ENCODE measurements at places on chromosomes 12 and 14.

DNA sequence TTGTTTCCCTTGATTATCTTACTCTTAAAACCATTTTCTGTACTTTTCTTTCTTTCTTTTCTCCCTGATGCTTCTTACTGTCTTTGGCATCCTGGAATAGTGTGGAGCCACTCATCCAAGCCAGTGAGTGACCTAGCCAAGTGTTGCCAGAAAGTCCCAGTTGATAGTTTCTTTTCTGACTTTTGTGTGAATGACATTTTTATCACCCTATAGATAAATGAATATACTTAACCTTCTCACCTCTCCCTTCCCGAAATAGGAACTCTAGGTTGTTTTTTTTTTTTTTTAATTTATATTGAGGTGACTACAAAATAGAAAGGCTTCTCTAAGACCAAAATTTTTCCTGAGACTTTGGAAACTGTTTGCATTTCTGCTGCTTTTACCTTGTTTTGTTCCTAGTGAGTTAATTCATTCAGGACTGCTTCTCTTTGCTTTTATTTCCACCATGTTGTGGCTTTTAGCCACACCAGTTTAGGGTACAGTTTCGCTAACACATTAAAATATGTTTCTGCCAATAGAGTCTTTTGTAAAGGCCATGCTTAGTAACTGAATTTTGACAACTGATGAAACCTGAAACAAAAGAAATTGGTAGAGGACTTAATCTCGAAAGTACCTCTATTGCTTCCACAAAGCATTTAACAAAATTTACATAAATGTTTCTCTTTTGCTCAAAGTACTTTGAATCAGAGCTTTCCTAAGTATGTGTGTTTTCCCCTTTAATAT is 194.6 kb downstream of the ERC1 start:
- no peak for DNase-seq

DNA sequence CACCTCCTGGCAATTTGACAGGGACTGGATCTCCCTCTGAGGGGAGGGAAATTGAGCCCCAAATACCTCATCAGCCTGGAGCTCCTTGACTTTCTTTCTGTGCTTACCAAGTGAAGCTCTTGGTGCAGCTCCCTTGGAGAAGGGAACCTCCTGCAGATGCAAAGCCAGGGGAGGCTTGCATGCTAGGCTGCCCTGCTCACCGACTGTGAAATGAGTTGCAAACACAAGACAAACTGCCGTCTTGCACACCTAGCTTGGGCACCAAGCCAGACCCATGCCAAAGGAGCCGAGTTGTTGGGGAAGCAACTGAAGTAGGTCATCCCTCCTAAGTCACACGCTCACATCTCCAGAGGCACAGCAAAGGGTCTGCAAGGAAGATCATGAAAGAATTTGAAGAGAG is 95.2 kb downstream of the GTF2A1 start:
- DNase-seq: no peak

DNA sequence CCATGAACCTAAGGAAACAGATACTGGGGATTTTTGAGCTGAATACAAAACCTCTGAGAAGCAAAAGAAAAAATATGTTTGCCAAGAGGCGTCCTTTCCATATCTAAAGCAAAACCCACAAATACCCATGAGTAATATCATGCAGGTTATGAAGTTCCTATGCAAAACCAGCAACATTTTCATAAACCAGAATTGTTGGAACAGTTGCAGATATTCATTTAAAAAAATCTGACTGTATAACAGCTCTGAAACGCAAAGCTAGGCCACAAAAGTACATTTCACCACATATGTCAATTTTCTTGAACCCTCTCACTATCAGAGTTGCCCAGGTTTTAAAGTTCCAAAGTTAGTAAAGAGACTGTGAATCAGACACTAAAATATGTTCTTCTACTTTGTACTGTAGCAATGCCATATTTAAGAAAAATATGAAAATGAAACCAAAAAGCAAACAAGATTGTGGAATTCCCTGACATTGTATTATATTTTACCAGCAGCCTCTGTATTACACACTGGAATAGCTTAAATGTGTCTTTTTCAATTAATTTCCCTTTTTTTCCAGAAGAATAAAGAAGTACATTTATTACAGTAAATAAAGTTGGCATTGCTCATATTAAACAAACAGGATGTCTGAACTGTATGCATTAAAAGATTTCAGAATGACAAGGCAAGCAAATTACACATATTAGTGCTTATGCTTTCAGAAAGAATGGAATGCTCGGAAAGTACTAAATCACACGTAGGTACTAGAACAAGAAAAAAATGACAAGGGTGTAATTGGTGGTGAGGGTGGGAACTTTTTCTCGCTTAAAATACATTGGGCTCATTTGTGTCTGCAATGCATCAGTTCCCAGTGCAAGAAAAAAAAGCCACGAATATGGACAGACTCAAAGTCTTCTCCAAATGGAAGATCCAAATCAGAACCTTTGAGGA is 33.6 kb upstream of the HIF1A start:
- no peak for DNase-seq

GRCh38 chr12:4643747-4644146 is 5.1 kb downstream of the AKAP3 start:
- no peak for DNase-seq

DNA sequence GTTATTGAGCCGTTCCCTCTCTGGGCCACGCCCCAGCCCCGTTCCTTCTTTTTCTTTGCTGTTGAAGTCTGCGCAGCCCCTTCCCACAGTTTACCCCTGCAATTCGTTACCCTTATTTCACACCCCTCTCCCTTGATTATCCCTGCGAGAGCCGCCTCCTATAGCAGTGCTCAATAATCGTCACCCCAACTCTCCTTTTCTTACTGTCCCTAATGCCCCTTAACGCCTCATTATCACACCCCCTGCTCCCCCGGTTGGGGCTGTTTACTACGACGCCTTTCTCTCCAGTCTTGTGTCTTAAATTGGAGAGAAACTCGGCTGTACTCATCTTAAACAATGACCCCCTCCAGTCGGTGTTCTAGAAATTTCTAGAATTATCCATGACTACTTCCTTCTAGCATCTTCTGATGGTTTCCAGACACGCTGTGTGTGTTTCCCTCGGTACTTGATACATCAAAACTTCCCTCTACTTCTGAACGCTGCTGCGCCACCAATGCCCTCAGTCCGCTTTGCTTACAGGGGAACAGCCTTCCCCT is 713 bp upstream of the FBXL14 start:
- no peak for DNase-seq

- no peak for DNase-seq
These were observed 23.6 kb upstream of the FAM181A start for GRCh38 chr14:93903342-93904184.

GRCh38 chr12:77965790-77966189 is 135.1 kb downstream of the NAV3 start:
- no peak for DNase-seq

GRCh38 chr14:40074169-40074568 is 641.9 kb upstream of the FBXO33 start:
- DNase-seq: no peak

- no peak for DNase-seq
These were observed 4.4 kb downstream of the ITGA7 start for GRCh38 chr12:55703288-55703687.

- DNase-seq: no peak
These were observed 19.9 kb downstream of the ETV6 start for GRCh38 chr12:11669348-11669747.

DNA sequence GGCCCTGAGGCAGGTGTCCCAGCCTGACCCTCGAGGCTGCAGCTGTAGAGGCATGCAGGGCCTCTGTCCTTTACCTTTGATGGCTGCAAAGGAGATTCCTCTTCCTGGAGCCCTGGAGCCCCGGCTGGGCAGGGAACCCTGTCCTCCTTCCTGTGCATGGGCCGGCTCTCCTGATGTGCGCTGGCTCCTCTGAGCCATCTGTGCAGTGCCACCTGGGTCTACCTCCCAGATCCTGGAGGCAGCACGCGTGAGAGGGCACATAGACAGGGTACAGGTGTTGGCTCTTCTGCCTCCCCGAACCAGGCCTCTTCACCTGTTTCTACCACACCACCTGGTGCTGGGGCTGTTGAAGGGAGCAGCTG is 115.1 kb downstream of the BEGAIN start:
- no peak for DNase-seq

DNA sequence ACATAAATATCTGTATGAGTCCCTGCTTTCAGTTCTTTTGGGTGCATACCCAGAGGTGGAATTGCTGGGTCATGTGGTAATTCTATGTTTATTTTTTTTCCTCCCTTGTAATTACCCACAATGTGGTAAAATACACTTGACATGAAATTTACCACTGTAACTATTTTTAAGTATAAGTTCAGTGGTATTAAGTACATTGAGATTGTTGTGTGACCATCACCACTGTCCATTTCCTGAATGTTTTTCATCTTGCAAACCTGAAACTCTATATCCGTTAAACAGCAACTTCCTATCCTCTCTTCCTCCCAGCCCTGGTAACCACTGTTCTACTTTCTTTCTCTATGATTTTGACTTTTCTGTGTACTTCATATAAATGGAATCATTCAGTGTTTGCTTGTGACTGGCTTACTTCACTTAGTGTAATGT is 51.4 kb downstream of the BORCS5 start:
- no peak for DNase-seq

GRCh38 chr12:102302553-102302952 is 104.9 kb upstream of the PMCH start:
- no peak for DNase-seq

GRCh38 chr12:74424778-74425177 is 112.9 kb upstream of the ATXN7L3B start:
- no peak for DNase-seq

GRCh38 chr12:92065018-92065499 is 80.6 kb downstream of the BTG1 start:
- no peak for DNase-seq

DNA sequence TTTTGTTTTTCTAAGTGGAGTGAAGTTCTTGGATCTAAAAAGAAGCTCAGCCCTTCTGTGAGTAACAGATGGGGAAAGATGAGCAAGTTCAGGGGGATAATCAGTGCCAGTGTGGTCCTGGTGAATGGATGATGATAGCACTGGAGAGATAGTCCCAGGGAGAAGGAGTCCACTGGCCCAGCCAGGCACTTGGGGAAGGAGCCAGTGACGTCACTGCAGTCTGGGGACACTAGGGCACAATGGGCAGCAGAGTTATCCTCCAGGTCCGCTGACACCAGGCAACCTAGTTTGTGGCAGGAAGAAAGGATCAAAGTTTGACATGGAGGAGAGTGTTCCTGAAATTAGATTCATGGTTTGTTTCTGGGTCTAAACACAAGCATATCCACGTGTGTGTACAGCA is 101.5 kb downstream of the NTF3 start:
- no peak for DNase-seq

DNA sequence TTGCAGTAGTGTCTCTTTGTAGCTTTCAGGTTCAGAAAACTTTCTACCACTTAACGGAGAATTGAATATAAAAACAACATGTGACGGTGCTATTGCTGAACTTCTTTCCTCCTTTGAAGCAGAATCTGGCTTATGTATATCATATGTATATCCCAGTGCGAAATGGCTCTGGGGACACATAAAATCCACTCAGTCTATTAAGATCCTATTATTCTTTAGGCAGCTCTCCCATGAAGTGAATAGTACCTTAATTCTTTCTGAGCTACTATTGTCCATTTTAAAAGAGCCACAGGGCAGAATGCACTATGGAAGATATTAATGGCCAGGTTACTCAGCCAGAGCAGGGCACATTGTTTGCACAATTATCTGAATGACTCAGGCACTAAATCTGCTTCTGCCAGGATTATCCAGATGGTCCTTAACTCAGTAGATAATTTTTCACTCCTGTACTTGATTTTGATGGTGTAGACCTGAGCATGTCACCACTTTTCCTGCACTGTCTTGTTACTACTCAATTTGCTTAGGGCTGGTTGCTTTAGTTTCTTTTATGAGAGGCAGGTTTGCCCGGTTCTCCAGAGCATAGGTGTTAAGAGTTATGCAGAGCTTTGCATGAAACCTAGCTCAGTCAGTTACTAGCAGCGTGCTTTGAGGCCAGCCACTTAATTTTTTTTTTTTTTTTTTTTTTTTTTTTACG is 5.5 kb downstream of the CNTN1 start:
- no peak for DNase-seq

- DNase-seq: no peak
These were observed 24.6 kb downstream of the SRRM4 start for GRCh38 chr12:119005913-119006312.

DNA sequence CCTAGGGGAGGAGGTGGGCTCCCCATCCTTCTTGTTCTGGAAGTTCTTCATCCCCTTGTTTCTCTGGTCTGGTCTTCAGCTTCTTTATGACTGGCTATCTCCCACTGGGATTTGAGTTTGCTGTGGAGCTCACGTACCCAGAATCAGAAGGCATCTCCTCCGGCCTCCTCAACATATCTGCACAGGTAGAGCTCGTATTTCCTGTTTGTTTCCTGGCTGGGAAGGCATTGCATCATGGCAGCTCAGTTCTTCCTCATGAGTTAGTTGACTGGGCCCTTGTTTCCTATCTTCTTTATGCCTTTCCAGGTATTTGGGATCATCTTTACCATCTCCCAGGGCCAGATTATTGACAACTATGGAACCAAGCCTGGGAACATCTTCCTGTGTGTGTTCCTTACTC is 19.8 kb downstream of the ERG28 start:
- no peak for DNase-seq

DNA sequence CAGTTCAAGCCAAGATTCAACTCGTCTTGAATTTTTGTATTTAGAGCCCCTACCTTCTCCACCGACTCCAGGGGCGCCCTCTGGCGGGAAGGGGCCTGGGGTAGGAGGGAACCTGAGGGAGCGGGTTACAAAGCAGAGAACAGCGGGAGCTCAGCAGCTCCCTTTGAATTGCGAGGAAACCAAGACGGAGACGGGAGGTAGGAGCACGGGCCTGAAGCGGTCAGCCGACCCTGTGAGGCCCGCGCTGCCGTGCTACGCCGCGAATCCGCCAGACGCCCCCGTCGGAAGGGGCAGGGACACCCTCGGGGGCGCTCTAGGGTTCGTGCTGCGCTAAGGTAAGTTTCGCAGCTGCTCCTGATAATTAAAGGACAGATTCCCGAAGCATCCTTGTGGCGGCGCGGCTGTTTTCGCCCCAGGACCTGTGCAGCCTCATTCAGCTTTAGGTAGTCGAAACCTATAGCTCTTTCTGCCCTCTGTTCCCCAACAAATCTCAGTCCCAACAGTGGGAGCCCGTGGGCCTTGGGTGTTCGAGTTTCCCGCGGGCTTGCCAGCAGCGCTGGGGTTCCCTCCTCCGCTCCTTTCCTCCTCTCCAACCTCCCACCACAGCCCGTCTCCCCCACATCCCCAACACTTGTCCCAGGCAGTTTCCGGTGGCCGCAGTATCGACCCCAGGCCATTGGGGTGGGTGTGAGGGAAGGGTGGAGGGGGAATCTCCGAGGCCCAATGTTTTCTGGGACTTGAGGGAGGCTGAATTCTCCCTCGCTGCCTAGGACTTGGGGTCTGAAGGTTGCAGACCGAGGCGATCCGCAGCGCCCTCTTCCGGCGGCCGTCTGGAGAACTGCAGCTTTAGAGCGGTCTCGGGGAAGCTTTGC is 5.1 kb upstream of the NKX2-1 start:
- no peak for DNase-seq

DNA sequence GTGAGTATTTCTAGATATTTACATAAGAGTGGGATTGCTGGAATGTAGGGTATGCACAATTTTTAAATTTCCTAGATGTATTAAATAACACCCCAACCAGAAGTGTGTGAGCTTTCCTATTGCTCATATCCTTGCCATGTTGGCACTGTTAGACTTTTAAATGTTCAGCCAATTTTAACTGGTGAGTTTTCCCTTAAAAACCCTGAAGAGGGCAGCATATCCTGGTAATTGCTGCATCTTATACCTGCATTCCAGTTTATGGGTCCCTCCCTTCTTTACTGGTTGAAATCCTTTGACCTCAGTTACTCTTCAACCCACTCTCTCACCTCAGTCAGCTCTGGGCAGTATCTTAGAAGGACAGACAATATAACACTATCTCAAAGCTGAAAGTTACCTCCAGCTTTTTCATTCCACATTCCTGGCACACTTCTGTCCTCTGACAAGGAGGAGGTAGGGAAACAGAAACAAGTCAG is 270.6 kb downstream of the PAWR start:
- no peak for DNase-seq

All from stimulated activated CD8-positive, alpha-beta memory T cell treated with anti-CD3 and anti-CD28 coated beads, Interleukin-15, amount 100 ng/mL, for 24 hours (primary cell).